ENCODE measurements at places on chromosomes 11 and 22.

DNA sequence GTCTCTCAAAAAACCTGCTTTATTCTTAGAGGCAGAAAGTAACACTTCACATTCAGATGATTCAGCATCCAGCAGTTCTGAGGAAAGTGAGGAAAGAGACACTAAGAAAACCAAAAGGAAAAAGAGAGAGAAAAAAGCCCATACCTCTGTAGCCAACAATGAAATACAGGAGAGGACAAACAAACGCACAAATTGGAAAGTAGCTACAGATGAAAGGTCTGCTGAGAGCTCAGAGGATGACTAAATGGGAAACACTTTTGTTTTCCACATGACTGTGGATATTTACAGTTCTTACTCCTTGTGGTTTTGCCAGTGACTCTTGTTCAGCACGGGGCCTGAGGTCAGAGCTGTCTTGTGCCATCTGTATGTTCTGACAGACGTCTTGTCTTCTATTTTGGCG, 3.8 kb downstream of the TIMM8B start:
- no peak for DNase-seq

GRCh38 chr11:74037309-74037708, 28.4 kb upstream of the UCP3 start:
- DNase-seq = no peak

DNA sequence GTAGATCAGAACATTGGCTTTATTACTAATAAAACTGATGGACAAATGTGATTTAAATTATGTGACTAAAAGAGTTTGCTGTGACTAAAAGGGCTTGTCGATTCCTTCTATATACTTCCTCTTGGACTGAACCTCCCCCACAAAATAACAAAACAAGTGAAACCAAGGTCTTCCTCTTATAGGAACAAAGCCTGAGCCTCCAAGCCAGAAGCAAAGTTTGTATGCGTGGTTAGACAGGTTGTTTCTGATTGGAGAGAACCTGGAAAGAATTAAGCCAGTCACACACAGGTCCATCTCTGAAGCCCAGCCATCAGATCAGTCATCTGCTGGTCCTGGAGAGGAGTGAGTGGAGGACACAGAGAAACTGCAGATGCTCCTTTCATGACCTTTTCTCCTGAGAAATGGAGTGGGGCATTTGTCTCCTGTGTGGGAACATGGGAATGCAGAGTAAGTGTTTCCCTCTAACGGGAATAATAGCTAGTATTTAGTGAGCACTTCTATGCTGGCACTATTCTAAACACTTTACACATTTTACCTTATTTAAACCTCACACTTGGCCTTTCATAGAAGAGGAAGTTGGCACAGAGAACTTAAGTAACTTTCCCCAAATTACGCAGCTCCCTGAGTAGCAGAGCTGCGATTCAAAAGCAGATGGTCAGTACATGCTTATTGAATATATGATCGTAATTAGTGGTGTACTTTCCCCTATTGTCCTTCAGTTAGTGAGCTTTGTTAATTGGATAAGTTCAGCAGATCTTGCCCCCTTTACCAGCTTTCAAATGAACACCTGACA, 77.1 kb downstream of the UVRAG start:
- DNase-seq = no peak

DNA sequence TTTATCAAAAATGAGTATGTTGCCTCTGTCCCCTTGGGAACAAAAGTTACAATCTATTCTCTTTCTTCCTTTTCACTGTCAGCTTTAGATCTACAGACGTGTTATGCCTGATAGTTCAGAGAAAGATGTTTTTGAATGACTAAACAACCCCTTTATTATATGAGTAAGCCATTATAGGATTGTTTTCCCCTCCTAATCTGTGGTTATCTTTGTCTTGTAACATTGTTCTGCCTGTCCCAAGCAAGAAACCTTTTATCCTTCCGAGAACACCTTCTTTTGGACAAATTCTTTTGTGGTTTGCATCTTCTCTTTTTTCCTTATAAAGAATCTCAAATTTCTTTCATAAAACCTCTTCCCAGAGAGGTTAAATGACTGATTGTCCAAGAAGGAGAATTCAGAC, 208.4 kb downstream of the DDX10 start:
- no peak for DNase-seq

DNA sequence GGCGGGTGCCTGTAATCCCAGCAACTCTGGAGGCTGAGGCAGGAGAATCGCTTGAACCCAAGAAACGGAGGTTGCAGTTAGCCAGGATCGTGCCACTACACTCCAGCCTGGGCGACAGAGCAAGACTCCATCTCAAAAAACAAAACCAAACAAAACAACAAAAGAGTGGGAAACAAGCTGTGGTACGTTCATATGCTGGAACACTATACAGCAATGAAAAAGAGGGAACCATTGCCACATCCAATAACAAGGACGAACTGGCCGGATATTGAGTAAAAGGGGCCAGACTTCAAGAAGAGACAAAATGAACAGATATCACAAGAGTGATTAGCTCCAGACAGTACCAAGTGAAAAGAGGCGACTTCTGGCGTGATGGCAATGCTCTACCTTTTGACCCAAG, 4.9 kb downstream of the MACROD1 start:
- DNase-seq = no peak

GRCh38 chr22:35960854-35961253, 67.8 kb downstream of the RBFOX2 start:
- DNase-seq = no peak

GRCh38 chr11:121293288-121293594, 670 bp downstream of the SC5D start:
- DNase-seq = no peak

GRCh38 chr22:43090130-43090789, 1.1 kb upstream of the TTLL1 start:
- DNase-seq = no peak

DNA sequence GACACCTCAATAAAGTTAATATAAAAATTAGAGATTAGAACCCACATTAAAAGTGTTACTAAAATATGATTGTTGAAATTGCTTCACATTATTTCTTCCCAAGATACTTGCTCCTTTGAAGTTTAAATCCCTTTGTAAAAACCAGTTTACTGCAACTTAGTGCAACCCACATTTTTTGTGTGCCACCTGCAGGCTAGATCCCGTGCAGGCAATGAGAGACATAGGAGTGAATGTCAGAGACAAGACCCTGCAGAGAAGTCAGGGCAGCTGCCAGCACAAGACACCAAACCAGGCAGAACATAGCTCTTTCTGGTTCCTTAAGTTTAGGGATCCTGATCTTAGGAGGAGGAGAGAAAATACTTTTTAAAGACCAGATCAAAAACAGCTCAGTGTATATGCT, 142.8 kb upstream of the MTNR1B start:
- no peak for DNase-seq

DNA sequence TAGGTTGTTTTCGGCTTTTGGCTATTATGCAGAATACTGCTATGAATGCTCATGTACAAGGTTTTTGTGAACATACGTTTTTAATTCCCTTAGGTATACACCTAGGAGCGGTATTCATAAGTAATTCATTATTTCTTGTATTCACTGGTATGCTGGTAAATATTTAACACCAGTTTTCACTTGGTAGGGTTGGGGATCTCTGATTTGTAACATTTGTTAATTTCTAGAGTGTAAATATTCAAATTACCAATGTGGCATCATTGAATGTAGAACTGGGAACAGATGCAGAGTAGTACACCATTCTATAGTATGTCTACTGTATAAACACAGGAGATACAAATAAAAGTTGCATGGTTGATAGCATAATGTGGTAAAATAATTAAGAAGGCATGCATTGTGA, 16.3 kb downstream of the GVQW3 start:
- DNase-seq = no peak

GRCh38 chr11:112656772-112657428, 304.3 kb upstream of the NCAM1 start:
- no peak for DNase-seq

DNA sequence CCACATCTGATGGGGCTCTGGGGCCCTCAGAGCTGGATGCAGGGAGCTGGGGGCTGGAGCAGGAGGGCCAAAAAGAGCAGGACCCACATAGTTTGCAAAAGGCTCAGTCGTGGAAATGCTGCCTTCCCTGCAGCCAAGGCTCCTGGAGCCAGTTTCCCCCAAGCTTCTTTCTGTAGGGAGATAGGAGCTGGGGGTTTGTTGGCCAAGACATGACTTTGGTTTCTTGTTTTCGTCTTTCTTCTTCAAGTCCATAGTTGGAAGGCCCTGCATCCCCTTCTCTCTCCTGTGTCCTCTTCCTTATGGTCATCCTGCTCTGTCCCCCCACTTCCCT, 36.3 kb downstream of the IGF2 start:
- DNase-seq = no peak

GRCh38 chr22:30325065-30325720, 1.5 kb downstream of the TBC1D10A start:
- no peak for DNase-seq

DNA sequence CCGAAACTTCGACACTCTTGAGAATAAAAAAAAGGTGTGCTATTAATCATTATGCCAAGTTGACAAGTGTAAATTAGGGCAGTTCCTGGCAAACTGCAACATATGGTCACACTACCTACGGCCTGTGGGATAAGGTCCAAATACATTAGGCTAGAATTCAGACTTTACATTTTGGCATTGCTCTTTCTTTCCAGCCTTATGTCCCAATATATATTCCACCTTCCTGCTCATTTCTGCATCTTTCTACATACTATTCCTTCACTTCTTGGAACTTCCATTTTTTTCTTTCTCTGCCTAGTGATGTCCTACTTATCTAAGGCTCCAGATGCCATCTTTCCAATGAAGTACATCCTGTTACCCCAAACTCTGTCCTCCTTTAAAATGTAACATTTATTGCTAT, 577.2 kb downstream of the LRRC4C start:
- DNase-seq = no peak

DNA sequence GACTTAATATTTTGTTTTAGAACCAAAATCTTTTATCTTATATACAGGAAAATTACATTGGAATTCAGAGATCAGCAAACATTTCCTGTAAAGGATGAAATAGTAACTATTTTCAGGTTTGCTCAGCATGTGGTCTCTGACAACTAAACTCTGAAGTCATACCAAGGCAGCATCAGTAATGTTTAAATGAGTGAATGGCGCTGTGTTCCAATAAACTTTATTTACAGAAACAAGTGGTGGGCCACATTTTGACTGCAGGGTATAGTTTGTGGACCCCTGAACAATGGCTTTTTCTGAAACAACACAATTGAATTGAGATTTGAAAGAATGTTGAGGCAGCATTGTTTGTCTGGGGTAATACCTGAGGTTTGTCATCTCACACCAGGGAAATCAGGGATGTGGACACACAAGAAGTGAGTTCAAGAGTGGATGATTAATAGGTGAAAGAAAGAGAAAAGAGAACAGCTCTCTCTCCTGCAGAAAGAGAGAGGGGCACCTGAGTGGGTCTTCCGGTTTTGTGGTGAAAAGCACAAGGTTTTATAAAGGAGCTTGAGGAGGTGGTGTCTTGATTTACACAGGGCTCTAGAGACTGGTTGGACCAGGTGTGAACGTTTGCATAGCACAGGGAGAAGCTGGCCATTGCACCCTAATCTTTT, 113.5 kb upstream of the VPREB1 start:
- no peak for DNase-seq

GRCh38 chr11:75506827-75507226, 18.9 kb downstream of the GDPD5 start:
- DNase-seq = no peak

DNA sequence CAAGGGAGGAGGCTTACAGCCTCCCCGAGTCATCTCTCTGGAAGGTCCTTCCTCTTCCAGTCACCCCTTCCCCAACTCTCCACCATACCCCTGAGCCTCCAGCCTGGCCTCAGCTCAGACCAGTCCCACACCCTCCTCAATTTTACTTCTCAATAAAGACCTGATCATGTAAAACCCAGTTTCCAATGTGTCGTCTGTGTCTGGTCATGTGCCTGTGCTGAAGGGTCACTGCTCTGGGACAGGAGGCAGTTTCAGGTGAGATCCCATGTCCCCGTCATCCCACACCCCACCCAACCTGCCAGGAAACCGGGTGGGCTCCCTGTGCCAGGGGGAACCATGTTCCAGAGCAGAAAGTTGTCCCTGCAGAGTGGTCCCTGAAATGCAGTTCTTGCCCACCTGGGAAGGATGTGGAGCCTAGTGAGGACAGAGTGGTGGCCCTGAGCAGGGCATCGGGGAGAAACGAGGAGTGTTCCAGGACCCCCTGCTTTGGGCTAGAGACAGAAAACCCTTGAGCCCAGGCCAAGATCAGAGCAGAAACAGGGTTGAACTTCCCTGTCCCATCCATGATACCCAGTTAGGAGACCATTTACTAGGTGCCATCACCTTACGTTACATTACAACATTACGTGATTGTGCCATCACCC, 19.4 kb downstream of the IGLL5 start:
- DNase-seq = no peak

Measured in stimulated activated CD8-positive, alpha-beta memory T cell treated with anti-CD3 and anti-CD28 coated beads, Interleukin-4, amount 100 ng/mL, for 1 hour (primary cell).